Dermis microvascular lymphatic vessel endothelial cell (primary cell): ENCODE measurements at places on chromosomes 2 and 18. TPM values are rescaled to one million over a fixed set of nuclear protein-coding genes. Genes with fewer than 3 reads are reported as not detected.

DNA sequence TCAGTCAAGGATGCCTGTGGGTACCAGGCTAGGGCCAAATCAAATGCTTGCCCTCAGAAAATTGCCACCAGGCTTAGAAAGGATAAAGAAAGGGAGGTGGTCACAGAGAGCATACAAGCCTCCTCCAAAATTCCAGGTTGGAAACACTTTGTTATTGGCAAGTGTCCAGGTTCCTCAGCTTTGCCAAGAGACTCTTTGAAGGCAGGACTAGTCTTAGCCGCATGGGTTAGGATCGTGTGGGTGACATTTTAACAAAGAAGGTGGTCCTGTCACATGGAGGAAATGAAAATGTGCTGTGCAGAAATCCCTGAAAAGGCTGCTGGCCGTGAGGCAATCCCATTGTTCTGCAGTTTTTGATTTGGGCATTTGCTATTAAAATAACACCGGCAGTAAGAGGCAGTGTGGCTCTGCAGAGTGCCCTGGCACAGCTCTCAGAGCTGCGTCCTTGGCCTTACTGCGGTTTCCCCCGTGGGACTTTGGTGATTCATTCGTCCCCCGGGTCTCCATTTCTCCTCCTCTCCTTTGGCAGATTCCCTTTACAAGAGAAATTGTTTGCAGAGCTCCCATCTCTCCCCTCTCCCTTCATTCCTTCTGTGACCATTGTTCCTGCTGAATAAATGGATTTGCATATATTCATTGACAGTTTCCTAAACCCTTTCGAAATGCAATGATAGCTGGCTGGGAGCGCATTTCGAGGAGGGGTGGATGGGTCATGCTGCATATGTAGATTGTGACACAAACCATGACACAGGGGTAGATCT lies 187.3 kb downstream of the VAPA start:
- DNase-seq, result no peak

SAG gene
- total RNA-seq, result under 0.01 TPM in 1 of 2 replicates, not detected in the other

KHK gene
- 3.0 and 3.2 TPM in 2 replicates for total RNA-seq

DNA sequence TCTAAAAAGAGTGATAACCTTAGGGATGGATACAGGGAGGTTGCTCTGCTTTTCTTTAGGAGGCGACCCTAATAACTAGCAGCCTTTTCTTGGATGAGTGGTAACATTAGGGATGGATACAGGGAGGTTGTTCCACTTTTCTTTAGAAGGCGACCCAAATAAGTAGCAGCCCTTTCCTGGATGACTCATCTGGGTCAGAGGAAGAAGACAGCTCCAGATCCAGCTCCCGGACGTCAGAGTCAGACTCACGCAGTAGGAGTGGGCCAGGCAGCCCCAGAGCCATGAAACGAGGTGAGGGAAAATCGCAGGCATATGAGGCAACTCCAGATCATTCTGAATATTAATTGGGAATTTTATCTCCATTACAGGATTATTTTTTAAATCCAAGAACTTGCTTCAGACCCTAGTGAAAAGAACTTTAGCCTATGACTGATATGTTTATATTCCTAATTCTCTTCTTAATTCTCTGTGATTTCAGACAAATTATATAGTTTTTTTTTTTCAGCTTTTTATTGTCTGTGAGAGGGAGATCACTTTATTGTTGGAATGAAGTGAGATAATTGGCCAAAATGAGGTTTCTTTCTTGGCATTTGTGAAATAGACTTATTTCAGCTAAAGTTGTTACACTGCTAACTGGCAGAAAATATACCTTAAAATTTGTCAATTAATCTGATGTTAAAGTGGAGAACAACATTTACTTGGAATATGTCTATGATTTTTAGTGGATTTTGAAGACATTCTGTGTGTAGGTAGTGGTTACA lies 31.2 kb upstream of the C1GALT1C1L start:
- DNase-seq, result peak; percentile 58

IL1F10 gene
- not detected in 2 replicates for total RNA-seq

- no peak for DNase-seq
Measured at GRCh38 chr2:95303191-95303919, 6.2 kb downstream of the KCNIP3 start.

SCN3A gene
- total RNA-seq, result 1.2 and 11.5 TPM in 2 replicates

DNA sequence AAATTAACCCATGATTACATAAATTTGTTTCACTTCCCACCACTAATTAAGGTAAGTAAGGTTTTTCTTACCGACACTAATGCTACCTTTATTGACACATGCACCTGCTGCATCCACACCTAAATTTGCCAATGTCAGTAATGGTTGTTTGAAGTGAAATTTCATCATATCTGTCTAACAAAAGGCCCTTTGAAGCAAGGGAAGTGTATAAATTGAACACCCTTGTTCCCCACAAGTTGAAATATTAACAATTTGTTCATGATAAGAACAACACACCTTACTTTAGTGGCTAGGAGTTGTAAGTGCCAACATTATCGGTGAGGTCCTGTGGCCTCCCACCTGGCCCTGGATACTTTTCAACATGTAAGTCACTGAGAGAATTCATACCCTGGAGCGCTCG lies 116.3 kb upstream of the CDCA7 start:
- no peak for DNase-seq

DNA sequence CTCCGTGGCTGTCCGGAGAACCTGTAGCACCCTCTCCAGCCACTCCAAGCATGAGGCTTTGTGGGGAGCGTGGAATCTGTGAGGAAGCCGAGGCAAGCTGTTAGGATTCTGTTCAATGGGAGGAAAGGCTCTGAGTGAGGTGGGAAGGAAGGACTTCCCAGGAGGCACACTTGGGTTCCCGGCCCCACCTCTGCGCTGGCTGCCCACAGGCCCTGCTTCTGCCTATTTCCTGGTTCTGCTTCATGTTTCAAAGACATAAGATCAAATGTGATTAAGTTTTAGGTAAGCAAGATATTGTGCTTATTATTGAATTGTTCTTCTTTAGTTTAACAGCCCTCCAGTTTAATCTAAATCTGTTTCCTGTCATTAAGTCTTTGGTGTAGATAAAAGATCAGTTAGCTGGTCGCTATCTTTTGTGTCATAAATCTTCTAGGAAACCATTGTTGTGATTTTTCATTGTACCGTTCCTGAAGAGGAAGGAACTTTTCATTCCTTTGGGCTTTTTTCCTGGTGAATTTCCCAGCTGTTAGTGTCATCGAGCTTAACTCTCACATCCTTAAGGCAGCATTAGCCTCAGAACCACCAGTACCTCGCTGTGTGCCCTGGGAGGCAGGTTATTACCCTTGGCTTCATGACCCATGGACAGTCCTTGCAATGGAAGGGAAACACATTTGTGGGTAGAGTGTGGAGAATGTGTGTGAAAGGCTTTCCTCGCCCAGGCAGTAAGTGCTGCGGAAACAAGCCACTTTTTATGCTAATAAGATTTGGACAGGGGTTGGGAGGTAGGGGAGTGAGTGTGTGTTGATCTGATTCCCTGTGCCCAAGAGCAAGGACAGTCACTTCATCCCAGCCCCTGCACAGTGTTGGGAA lies 61.9 kb upstream of the ALPP start:
- peak; percentile 54 for DNase-seq

DNA sequence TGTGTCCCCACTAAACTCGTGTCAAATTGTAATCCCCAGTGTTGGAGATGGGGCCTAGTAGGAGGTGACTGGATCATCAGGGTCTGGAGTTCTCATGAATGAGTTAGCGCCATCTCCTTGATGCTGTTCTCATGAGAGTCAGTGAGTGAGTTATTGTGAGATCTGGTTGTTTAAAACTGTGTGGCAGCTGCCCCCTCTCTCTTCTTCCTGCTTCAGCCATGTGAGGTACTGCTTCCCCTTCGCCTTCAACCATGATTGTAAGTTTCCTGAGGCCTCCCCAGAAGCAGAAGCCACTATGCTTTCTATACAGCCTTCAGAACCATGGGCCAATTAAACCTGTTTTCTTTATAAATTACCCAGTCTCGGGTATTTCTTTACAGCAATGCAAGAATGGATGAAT lies 50.4 kb downstream of the AP1S3 start:
- DNase-seq, result no peak

SERPINB4 gene
- 0.13 TPM in 1 of 2 replicates, not detected in the other for total RNA-seq

- no peak for DNase-seq
Measured at GRCh38 chr18:9906481-9906880, 7.3 kb upstream of the VAPA start.

GRCh38 chr2:177799531-177799930 lies 273.0 kb downstream of the PDE11A start:
- no peak for DNase-seq

DNA sequence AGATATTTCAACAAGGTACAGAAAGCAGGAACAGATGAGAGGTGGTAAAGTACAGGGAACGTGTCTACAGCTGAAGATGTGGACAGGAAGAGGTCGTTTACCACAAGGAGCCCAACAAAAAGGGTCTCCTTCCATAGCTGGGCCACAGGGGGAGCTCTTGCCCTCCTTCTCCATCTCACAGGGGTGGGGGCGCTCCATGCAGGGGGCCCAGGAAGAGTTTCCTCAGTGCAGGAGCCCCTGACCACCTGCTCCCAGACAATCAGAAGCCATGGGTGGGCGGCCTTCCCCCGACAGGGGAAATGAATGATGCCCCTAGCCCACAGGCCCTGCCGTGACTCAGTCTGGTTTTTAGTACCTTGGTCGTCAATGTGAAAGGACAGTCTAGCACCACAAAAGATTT lies 163.6 kb upstream of the ZNF516 start:
- DNase-seq, result no peak

DNA sequence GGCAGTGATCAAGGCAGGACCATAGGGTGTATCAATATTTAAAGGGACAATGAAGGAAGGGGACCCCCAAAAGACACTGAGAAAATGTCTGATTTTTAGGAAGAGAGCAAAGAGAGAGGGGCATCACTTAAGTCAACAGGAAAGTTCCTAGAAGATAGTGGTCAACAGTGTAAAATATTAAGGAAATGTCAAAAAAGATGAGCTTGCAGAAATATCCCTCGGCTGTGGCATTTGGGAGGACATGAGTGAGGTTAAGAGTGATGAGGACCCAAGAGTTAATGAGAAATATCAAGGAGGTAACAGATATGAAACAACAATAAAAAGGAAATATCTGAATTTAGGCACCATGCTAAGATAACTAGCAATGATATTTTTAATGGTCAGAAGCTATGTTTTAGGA lies 339.6 kb downstream of the TGIF1 start:
- DNase-seq, result no peak

SOWAHC gene
- 6.0 and 11.4 TPM in 2 replicates for total RNA-seq

- DNase-seq, result no peak
Measured at GRCh38 chr2:241850544-241851324, 8.0 kb downstream of the PDCD1 start.

INO80B gene
- total RNA-seq, result 4.1 and 7.1 TPM in 2 replicates

DNA sequence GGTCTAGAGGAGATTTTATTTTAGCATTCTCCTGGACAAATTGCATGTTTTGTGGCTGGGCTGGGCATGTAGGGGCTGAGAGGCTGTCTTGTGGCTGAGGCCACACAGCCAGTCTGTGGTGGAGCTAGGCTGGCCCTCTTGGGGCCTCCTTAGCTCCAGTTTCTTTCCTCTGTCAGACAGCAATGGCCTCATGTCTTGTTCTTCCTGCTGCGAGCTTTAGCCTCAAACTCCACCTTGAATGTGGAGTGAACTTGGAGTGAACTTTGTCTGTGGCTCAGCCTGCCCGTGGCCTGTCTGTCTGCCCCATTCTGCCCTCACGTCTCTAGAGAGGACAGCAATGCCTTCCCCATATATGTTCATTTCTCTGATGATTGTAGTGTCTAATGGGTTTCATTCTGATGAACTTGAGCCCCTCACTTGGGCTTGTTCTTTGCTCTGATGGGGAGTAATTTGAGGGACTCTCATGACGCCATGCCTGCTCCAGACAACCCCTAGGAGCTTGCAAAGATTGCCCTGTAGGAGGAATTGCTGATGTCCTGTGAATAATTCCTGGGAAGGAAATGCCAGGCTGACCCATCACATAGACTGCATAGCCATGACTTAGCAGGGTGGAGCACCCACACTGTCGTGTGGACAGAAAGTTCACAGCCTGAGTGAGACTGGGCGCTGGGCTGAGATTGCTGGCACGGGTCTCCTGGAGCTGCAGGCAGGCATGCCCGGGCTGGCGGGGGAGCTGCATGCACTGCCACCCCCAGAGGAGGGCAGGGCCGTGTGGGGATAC lies 42.6 kb downstream of the ASAP2 start:
- no peak for DNase-seq

TNFRSF11A gene
- 23.1 and 42.5 TPM in 2 replicates for total RNA-seq

FOXD4L1 gene
- not detected in 2 replicates for total RNA-seq
